ENCODE measurements at places on chromosomes 2 and 18.

GRCh38 chr2:38654528-38655381, 11.2 kb upstream of the GALM start:
- no peak for DNase-seq

GRCh38 chr2:55811048-55811447, 112.5 kb downstream of the EFEMP1 start:
- no peak for DNase-seq

- no peak for DNase-seq
Measured at GRCh38 chr18:26740396-26740795, 125.1 kb downstream of the AQP4 start.

DNA sequence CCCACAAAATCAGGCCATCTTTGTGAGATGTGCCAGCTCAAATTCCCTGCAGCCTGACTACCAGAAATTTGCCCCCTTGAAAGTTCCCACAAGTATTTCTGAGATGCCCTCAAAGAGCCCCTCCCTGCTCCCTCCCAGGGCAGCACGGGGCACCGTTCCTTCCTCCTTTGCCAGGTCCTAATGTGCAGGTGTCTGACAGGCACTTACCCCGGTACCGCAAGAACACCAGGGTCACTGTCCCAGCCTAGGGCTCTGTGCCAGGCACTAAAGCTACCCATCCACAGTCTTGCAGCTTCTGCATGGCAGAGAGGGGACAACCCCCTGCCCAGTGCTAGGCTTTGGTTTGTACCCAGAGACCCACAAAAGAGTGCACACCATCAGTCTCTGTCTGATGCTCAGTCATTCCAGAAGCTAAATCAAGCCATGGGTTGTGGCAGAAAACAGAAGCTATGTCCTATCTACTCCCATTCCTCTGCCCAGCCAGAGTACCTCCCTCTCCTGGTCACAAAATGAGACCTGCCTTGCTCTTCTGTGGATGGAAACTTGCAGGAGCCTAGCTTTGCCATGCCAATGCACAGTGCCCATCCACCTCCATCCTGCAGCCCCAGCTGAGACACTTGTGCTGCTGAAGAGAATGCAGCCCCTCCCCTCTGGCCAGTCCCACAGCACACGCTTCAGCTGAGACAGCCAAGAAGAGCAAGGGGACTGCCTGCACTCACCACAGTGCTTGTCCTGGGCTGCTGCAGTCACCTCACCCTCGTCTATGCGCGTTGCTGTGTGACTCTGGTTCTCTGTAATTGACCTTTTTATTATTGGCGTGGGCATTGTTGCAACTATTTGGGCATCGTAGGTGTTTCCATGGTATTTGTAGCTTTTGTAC, 48.7 kb downstream of the INPP5D start:
- no peak for DNase-seq

DNA sequence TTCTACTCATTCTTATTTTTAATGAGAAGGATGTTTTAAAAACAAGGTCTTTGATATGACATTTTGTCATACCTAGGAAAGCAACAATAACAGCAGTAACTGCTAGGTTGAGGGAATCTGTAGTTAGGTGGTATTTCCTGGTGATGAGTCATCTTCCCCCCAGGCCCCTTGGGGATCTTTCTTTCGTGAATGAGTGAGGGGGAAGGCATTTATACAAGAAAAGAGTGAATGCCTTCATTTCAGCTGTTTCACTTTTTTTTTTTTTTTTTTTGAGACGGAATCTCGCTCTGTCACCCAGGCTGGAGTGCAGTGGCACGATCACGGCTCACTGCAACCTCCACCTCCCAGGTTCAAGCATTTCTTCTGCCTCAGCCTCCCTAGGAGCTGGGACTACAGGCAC, 108.6 kb downstream of the MAP4K4 start:
- no peak for DNase-seq

- DNase-seq = no peak
Measured at GRCh38 chr18:74590671-74591070, 7.0 kb upstream of the ZNF407 start.

DNA sequence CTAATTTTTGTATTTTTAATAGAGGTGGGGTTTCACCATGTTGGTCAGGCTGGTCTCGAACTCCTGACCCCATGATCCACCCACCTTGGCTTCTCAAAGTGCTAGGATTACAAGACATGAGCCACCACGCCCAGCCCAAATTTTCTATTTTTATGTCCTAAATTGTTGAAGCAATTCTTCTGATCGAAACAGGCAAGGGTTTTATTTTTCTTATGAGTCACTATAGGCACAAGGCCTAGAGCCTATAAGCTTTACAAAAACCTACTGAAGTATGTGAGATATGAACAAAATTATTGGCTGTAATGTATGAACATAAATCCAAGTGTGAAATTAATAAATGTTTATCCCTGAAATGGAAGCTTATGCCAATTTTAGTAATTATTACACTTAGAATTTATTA, 464.2 kb upstream of the NRP2 start:
- DNase-seq = no peak

GRCh38 chr2:203683932-203684556, 22.4 kb upstream of the CD28 start:
- no peak for DNase-seq

DNA sequence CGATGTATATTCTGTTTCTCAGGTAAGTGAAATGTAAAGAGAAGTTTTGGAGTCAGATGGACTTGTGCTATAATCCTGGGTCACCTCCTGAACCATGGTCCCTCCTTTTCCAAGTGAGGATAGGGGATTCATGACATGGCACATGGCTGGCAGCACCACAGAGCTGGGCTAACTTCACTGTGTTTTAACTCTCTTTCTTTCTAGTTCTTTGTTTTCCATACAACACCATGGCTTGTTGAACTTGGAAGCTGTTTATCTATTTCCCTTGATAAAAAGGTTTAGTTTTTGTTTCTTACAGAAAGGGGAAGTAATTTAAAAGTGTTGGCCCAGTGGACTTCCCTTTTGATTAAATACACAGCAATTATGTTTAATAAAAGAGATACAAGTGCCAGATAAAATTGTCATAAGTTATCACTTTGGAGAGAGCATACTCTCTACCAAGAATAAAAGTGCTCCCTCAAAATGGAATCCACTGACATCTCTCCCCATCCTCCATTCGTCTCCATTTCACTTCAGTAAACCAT, 90.4 kb downstream of the PLCL1 start:
- DNase-seq = no peak

DNA sequence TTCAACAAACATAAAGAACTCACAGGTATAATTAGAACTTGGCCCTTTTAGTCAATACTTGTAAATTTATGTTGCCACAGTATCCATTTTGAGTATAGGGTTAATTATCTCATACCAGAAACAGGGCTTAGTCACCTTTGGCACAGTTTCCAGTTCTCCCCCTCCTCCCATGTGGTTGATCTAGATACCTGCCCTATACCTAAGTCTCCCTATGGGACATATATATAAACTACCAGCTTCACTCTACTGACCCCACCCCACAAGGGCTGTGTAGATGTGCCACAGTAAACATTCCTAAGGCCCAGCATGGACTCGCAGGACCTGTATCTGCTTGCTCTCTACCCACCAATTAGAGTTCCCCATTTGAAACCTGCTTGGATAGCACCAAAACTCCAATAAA, 371.7 kb upstream of the RND3 start:
- DNase-seq = no peak

- no peak for DNase-seq
Measured at GRCh38 chr2:145860083-145860482, 1340.2 kb upstream of the ZEB2 start.

GRCh38 chr2:182404975-182405561, 21.8 kb downstream of the PDE1A start:
- DNase-seq = no peak

GRCh38 chr2:229287823-229288222, 16.7 kb upstream of the PID1 start:
- DNase-seq = no peak

DNA sequence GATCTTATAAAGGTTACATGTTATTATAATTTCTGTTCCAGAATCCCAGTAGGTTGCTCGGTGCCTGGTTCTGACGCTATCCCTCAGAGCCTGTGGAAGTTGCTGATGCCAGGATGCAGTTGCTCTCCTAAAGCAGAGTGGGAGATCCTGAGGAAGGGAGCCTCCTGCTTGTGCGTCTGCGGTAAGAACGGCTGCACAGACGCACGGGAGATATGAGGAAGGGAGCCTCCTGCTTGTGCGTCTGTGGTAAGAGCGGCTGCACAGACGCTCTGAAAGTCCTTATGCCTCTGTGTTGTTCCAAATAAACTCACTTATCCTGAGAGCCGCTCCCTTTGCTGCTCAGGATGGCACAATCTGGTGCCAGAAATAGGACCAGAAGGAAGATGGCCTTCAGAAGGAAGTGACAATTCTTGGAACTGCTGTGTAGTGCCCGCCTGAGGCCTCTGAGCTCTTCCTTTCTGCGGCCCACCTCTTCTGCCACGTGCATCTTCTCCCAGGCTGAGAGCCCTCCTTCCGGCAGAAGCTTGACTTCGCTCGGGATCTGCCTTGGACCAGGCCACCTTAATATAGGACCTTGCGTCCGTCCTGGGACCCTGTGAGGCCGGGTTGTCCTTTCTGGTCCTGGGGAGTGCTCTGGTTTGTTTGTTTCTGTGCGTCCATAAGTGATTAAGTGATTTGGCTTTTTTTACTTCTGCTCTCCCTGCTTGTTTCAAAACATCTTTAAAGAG, 89.5 kb downstream of the RTP5 start:
- DNase-seq = no peak

DNA sequence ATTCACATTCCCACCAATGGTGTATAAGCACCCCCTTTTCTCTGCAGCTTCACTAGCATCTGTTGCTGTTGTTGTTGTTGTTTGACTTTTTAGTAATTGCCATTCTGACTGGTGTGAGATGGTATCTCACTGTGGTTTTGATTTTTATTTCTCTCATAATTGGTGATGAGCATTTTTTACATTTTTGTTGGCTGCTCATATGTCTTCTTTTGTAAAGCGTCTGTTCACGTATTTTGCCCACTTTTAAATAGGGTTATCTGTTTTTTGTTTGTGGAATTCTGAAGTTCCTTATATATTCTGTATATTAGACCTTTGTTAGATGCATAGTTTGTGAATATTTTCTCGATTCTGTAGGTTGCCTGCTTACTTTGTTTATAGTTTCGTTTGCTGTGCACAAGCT, 278.4 kb upstream of the TNP1 start:
- DNase-seq = no peak

Measured in NCI-H1048 (cell line).